ENCODE measurements at places on chromosomes 16 and 17.
A peak's percentile ranks its signal among the peaks of the same experiment; 100 is the strongest.

DNA sequence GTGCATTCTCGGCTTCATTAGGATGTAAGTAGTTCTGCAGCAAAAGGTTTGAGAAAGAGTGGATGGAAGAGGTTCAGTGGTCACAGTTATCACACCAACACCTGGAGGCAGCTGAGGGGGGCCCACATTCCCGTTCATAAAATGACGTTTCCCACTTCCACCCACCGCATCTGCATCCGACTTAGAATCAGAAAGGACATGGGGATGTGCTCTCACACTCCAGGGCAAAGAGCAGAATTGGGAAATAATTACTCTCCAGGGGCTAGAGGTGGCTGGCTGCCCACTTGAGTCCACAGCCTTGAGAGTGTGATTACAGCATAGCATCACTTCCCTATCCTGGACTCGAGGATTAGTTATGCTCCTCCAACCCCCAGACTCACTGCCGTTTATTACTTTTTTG lies 122.0 kb downstream of the CPPED1 start:
- DNase-seq, result no peak

GRCh38 chr17:28370035-28370743 lies at the start of gene VTN:
VTN (minus strand) TSS chr17:28370307; CDS start chr17:28370203, 104 bp downstream.
- DNase-seq, result peak; percentile 47

GRCh38 chr17:2213291-2213960 lies 90.2 kb downstream of the SMG6 start:
- no peak for DNase-seq

DNA sequence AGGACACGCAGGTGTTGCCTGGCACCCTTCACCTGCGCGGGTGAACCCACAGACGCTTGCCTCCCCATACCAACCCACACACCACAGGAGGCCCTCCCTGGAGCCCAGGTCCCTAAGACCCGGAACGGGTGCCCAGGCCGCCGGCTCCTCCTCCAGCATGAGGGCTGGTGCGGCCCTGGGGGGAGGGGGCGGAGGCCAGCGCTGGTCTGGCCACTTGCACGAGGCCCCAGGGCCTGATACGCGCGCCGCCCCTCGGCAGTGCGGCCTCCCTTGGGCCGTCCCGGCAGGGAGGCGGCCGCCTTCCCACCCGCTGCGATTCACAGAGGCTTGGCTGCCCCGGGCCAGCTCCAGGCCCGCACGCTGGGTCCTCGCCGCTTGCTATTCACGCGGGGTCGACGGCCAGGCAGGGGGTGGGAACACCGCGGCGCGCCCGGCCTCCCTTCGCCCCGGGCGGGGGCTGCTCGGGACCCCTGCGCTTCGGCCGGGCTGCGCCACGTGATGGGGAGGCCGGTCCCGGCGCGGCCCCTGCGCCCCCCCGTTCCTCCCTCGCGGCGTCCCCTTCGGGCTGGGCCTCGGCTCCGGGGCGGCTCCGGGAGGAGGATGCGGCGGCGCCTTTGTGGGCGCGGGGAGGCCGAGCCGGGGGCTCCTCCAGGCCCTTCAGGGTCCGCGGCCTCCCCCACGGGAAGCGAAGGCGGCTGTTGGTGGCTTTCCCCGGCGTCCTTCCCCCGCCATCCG lies 685 bp downstream of the FASN start:
- DNase-seq, result peak; percentile 68

DNA sequence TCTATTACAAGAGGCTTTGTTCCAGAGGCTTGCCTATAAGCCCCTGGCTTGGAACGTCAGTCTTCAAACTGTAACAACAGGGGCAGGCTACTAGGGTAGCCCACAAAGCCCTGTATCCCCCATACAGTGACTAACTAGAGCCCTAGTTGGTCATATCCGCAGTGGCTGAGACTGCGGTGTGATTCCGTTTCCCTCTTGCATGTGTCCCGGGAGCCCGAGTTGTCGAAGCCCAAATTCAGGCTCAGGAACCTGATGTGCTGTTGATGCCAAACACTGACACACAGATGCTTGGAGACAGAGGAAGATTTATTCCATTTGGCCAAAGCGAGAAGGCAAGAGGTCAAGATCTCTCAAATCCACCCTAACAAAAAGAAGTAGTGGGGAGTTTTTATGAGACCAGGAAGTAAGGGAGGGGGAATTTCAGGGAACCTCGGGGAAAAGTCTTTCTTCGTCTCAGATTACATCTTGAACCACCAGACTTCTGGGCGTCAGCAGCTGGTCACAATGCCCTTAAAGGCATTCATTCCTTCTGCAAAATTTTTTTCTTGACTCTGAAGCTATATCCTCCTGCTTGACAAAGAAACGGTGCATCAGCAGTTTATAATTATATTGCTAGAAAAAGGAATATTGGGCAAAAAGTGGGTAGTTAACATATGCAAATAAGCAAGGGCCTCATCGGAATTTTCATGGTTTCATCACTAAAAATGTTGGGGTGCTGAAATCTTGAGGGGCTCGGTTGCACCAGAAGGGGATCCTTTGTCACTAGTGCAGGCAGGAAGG lies 879 bp downstream of the SLFN5 start:
- DNase-seq, result peak; percentile 46

DNA sequence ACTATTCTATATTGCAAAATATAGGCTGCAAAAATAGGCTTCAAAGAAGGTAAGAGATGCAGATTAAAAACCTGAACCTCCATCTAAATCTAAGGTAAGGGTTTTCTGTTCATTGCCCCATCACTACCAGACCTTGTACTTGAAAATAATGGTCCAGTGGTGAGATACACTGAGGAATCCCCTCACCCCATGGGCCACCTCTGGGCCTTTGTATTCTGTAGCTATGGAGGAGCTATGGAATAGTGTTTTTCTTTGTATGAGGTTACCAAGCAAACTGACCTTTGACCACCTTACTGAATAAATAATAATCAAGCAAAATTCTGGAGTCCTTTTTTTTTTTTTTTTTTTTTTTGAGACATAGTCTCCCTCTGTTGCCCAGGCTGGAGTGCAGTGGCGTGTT lies 4.8 kb upstream of the UBE2Z start:
- no peak for DNase-seq

Data from hematopoietic multipotent progenitor cell treated with erythropoietin and hydrocortisone succinate and interleukin-3 and kit ligand, for 6 days (in vitro differentiated cells).